KBM-7 (cell line): ENCODE measurements at places on chromosomes 5 and 9.

DNA sequence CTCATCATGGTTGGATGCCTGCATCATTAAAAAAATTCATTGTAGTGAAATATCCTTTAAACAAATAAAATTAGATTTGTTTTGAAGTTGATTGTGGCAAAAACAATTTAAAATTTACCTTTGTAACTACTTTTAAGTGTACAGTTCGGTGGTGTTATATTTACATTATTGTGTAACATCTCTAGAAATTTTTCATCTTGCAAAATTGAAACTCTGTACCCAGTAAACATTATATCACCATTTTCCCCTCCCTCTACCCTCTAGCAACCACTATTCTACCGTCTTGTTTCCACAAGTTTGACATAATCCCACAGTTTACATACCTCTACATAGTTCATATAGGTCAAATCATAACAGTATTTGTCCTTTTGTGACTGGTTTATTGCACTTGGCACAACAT, 2.0 kb upstream of the KIAA1958 start:
- no peak for DNase-seq

- DNase-seq: peak; percentile 89
Measured at GRCh38 chr9:6757132-6757455, 679 bp upstream of the KDM4C start.

GRCh38 chr5:76821136-76821535, 2.3 kb downstream of the F2RL1 start:
- DNase-seq: no peak

- no peak for DNase-seq
Measured at GRCh38 chr5:76607353-76607871, 15.8 kb downstream of the F2RL2 start.

GRCh38 chr5:170757182-170757601, 26.3 kb upstream of the GABRP start:
- no peak for DNase-seq

GRCh38 chr5:111851631-111852548, 94.9 kb upstream of the NREP start:
- DNase-seq: peak; percentile 16

DNA sequence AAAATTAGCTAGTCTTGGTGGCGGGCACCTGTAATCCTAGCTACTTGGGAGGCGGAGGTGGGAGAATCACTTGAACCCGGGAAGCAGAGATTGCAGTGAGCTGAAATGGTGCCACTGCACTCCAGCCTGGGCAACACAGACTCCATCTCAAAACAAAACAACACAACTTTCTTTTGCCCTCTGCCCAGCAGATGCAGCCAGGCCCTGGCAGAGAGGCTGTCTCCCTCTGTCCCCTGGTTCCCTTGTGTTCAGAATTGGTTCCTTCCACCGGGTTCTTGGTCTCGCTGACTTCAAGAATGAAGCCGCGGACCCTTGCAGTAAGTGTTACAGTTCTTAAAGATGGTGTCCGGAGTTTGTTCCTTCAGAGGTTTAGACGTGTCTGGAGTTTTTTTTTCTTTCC, 30.2 kb upstream of the CEP72 start:
- no peak for DNase-seq

GRCh38 chr5:141632650-141633049, 4.0 kb downstream of the HDAC3 start:
- no peak for DNase-seq

- DNase-seq: no peak
Measured at GRCh38 chr5:19098434-19098833, 889.6 kb downstream of the CDH18 start.

- DNase-seq: peak; percentile 58
Measured at GRCh38 chr5:58582019-58582802, 664 bp upstream of the RAB3C start.

GRCh38 chr9:4297151-4297785, 2.6 kb downstream of the GLIS3 start:
- DNase-seq: peak; percentile 67

DNA sequence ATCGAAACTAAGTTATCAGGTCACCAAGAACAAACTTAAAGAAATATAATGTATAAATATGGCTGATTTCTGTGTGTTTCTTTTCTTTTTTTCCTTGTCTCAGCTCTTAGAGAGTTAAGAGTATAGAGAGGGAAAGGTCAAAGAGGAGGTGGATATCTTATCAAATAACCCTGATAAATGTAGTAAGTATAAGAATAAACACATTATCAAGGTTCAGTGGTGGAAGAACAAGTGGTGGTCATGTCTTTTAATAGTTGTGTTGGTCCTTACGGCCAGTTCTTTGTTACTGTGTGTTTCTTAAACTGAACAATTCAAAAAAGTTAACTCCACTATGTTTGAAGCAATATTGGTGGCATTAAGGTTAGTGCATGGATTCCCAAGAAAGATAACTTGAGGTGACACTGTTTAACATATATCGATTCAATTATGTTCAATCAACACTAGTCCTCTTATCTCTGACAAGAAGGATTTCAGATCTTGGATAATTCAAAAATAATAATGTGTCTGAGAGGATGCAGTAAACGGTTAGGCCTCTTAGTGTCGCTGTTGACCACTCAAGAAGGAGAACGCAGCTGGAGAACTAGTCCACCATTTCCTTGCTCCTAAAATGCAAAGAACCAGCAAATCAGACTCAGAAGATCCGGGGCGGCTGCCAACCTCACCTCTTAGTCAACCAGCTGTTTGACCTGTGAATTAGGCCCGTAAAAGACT, at the start of gene PCDHGA3:
Gene PCDHGA3 (plus strand): TSS at position 588 of the 711 bp plus-strand sequence. CDS start 205 bp downstream, outside the sequence.
- DNase-seq: no peak

- DNase-seq: peak; percentile 1
Measured at GRCh38 chr5:154575546-154576428, 97.8 kb upstream of the HAND1 start.

DNA sequence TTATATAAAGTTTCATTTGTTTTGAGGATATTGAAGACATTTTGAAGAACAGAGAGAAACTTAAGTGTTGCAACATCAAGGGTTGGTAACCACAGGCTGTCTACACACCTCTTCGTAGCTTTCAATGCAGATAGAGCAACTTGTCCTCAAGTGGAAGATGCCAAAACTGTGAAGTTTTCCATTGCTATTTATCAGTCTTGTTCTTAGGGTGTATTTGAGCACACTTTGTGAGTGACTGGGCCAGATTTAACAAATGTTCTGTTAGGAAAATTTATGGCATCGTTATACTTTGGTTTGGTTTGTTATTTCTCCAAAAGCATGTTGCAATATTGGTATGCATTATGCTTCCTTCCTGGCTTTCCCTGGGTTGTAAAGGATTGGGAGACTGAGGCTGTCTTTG, 31.6 kb downstream of the NNT start:
- DNase-seq: no peak

- DNase-seq: no peak
Measured at GRCh38 chr5:83540105-83540504, 68.6 kb downstream of the VCAN start.

DNA sequence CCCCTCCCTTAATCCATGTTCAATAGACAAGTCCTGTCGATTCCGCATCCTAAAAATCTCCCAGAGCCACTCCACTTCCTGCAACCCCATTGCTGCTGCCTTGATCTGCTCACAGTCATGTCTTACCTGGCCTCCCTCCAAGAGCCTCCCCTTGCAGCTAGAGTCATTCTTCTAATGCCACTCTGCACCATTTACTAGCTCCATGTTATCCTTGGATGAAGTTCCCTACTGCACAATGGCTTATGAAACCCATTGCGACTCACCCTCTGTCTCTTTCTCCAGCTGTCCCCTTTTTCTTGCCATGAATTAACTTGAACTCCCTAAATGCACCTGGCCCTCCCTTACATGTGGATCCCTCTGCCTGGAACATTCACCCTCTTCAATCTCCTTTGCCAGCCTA, 39.5 kb downstream of the MEGF10 start:
- no peak for DNase-seq

GRCh38 chr9:9563817-9564216, 1049.0 kb downstream of the PTPRD start:
- DNase-seq: no peak

- DNase-seq: no peak
Measured at GRCh38 chr9:122164286-122164685, 4.6 kb downstream of the MORN5 start.

GRCh38 chr9:114427644-114428043, 39.9 kb upstream of the AKNA start:
- no peak for DNase-seq

DNA sequence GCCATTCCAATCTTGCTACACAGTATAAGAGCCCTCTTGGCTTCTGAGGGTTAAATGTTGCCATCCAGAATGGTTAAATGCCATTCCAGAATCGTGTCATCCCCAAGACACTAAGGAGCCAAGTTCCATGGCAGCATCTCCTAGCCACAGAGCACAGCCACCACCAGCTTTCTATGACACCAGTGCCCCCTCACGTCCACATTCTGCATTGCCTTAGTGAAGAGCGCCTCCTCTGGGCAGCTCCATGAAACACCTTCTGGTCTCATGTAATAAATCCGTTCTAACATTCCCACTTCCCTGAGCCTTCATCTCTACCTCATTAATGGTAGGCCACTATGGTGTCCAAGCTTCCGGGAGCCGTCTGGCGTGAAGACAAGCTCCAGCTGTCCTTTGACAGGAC, 12.4 kb downstream of the CBY3 start:
- peak; percentile 87 for DNase-seq

- DNase-seq: no peak
Measured at GRCh38 chr9:35116539-35116897, 856 bp upstream of the ATOSB start.

DNA sequence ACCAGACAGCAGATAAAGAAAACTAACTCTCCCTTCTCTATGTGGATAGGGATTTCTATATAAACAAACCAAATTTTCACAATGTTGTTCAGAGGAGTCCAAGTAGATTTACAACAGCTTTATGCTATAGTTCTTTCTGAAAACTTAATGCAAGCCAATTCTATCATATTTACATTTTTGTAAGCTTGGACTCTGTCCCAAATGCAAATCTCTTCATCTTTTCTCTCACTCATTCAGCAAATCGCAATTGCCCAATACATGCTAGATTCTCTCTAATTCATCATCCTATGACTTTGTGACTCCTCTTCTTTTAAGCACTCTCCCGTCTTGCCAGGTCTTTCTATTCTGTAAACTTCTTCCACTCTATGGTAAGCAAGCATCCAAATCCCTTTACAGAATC, 39.1 kb upstream of the UGT3A2 start:
- DNase-seq: no peak

GRCh38 chr5:56650386-56650785, 165.0 kb upstream of the MAP3K1 start:
- DNase-seq: no peak

DNA sequence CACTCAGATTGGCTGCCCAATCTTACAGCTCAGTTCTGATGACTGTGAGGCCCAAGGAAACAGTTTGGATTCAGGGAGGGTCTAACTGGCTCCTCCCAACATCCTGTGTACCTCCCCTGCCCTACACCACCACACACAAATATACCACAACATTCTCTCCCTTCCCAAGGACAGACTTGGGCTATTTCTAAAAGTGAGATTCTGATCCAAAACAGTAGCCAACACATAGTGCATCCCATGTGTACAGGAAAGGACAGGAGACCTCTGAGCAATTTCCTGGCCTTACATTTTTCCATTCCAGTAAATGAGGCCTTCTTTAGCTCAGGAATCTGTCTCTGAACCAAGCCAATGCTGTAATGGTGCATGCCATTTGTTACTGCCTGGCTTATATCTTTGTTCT, 20.8 kb downstream of the ZNF366 start:
- no peak for DNase-seq

GRCh38 chr9:114225561-114226212, 70.3 kb downstream of the COL27A1 start:
- no peak for DNase-seq

DNA sequence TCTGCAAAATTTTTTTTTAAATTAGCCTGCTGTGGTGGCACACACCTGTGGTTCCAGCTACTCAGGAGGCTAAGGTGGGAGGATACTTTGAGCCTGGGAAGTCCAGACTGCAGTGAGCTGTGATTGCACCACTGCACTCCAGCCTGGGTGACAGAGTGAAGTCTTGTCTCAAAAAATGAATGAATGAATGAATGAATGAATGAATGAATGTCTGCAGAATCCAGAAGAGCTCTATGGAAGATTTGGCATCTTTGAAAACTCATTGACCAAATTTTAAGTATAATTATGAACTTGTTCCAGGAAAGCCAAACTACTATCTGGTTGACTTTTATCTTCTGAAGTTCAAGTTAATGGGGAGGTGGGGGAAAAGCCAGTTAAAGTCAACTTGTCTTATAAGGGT, 94.2 kb upstream of the ERBIN start:
- no peak for DNase-seq

- DNase-seq: no peak
Measured at GRCh38 chr9:92425474-92425873, 1.2 kb upstream of the OMD start.

GRCh38 chr5:170221327-170221741, 11.5 kb upstream of the C5orf58 start:
- peak; percentile 5 for DNase-seq

DNA sequence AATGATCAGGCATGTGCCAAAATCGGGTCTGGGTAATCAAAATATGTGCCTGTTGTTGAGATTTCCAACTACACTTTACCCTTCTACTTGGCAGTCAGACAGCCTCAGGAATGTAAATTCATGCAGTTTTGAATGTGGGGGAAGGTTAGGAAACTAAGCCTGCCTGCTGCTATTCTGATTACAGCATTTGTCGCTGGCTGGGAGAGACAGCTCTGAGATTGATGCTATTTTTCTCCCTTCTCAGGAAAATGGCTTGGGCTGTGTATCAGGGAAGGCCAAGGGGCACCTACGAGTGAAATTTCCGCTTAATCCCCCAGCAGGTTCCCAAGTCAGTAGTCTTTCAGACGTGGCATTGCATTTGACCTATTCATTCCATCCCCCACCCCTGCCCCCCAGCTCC, 3.6 kb upstream of the RGS7BP start:
- DNase-seq: no peak

DNA sequence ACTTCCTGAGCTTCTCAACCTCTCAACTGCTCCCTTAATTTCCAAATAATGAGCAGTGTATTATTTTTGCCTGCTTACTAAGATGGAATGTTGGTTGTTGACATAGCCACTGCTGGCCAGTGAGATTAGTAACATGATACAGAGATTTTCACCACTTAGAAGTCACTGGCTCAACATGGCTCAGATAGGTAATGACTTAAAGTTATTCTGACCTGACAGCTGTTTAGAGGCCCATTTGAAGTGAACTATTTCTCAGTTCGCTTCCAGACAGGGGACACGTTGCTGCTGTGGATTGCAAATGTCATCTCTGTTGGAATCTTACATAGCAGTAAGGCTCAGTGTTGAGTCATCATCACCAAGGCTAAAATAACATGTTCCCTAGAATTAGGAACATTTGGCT, 490.2 kb downstream of the TLE4 start:
- no peak for DNase-seq
